Stimulated activated CD4-positive, alpha-beta T cell treated with anti-CD3 and anti-CD28 coated beads, Interleukin-2, amount 100 ng/mL, for 4 hours (primary cell): ENCODE measurements at places on chromosomes 16 and 17.
A peak's percentile ranks its signal among the peaks of the same experiment; 100 is the strongest.

- no peak for DNase-seq
Observed at GRCh38 chr16:4604401-4604800, 10.3 kb downstream of the UBALD1 start.

- DNase-seq: peak; percentile 10
Observed at GRCh38 chr17:76382351-76382802, 2.0 kb upstream of the SPHK1 start.

GRCh38 chr16:17193566-17194100, 277.1 kb downstream of the XYLT1 start:
- no peak for DNase-seq

- DNase-seq: no peak
Observed at GRCh38 chr16:82857693-82858365, 231.1 kb downstream of the CDH13 start.

DNA sequence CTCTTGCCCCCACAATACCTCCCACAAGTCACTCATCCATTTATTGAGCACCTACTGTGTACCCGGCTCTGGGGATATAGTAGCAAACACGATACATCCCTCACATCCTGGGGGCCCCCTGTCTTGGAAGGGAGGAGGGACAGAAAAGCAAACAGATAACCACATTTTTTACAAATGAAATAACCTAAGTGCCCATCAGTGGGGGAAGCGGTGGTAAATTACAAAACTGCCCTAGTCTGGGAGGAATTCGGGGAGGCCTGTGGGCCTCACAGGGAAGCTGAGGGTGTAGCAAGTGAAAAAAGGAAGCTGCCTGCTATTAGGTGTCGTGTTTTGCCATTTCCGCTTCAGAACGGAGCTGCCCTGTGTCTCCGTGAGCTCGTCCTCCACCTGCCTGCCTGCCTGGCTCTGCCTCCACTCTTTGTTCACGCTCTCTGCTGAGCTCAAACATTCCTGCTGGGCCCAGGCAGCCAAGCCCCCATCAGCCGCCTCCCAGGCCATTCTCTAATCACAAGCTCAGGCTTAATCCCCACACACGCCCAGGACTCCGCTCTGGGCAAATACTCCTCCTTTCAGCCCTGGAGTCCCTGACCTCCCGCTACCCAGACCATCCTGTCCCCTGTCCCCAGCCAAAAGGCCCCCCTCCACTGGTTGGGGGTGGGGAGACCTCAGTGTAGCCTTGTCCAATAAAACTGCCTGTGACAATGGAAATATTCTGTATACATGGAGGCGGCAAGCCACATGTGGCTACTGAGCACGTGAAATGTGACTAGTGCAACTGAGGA, 10.2 kb upstream of the SEC14L5 start:
- no peak for DNase-seq

DNA sequence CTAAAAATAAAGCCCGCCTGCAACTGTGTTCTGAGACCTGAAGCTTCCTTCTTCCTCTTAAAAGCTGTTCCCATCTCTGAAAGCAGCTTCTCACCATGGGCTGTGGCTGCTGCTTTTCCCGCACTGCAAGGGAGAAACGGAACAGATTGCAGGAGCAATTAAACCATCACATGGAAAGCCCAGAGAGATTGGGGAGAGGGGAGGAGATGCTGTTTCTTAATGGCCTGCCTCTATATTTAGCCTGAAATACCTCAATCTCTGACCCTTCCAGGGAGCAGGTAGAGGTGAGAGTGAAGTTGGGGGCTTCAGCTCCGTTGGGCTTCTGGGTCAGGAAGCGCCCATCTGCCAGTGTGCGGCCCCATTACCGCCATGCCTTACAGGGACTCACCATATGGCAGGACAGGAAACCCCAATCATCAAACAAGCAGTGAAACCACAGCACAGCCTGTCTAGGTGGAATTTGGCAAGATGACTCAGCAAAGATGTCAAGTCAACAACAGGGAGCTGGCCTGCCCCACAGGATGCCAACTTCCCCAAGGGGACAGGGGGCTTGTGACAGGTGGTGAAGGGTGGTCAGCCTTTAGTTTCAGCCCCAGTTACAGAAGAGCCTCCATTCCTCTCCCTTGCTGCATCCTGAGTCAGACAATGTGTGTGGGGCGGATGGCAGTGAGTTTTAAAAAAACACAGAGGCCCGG, 286.6 kb upstream of the CCL2 start:
- DNase-seq: no peak

GRCh38 chr17:72193391-72194106, 72.7 kb downstream of the SOX9 start:
- no peak for DNase-seq

GRCh38 chr17:57919918-57920317, 35.3 kb downstream of the CUEDC1 start:
- DNase-seq: no peak

DNA sequence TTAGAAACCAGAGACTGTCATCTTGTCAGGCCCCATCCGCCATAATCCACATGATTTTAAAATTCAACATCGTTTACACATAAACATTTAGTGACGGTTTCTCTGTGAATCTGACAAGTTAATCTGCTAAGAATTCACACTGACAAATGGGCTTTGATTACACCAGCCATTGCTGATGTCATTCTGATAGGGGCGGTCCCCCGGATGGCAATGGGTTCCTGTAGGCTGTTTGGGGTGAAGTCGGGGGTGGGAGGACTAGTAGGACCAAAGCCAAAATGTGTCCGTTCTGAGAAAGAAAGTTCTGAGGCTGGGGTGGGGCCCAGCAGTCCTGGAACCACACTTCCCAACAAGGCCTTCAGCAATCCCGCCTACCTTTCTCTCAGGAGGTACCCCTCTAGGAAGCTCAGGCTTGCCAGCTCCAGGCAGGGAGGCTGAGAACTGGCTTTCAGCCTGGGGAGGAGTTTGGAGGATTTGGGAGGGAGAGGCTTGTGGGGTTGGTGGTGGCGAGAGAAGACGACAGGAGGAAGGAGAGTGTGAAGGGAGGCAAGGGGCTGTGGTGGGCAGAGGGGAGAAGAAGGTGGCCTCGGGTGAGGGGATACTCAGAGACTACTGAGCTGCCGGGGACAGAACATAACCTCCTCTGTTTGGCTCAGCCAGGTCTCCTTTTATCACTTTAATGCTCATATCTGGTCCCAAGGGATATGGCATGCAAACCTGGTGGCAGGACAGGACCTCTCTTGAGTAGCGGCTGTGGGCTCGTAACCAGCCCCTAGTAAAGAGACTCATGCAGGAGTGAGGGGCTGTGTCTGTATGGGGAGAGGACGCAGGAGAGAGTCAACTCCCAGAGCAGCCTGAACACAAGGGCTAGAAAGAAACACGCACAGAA, 8.6 kb downstream of the HIC1 start:
- DNase-seq: no peak

GRCh38 chr17:40935624-40936023, 1.8 kb downstream of the KRT23 start:
- no peak for DNase-seq

GRCh38 chr16:1887711-1888354, 15.9 kb upstream of the MEIOB start:
- DNase-seq: no peak

DNA sequence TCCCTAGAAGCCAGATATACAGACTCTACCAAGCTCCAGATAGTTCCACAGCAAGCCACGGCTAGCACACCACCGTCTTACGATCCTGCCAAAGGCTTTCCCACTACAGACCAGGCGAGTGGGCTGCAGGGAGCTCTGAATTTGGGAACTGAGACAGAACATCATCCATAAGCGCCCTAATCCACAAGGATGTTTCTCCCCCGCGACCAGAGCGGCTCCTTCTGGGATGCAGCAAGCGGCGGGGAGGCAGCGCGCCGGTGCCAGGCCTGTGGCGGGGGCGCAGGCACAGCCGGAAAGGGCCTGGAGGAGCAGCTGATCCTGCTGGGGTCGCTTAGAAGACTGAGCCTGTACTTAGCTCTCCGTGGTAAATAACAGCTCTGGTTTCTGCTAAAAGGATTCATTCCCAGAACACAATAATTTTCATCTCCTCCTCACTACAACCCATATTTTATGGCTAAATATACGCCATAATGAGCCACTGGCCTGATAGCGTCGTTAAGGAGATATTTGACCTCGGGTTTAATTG, 16.2 kb upstream of the FOXF1 start:
- DNase-seq: no peak

DNA sequence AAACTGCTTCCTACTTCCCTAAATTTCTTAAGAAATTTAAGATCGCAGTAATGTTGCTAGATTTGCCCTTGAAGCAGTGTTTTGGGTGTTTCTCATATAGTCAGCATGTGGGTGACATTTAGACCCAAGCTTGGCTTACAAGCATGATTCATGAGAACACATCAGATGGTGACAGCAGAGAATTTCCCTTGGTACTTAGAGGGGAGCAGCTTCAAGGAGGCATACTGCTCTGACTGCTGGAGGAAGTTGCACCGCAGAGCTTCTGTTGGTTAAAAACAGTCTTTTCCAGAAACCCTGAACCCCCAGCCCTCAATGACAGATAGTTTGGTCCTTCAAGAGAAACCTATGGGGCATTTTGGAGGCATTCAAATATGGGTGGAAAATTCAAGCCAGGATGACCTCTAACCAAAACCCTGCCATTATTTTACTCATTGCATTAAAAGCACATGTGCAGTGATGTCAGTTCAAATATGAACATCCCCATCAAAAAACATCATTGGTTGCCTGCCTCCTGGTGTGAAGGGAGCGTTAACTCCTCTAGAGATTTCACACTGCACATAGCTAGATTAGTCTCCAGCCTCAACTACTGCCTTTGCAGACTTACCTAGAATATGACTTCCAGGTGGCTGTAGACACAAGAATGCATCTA, 201.5 kb upstream of the CACNG5 start:
- DNase-seq: peak; percentile 37

DNA sequence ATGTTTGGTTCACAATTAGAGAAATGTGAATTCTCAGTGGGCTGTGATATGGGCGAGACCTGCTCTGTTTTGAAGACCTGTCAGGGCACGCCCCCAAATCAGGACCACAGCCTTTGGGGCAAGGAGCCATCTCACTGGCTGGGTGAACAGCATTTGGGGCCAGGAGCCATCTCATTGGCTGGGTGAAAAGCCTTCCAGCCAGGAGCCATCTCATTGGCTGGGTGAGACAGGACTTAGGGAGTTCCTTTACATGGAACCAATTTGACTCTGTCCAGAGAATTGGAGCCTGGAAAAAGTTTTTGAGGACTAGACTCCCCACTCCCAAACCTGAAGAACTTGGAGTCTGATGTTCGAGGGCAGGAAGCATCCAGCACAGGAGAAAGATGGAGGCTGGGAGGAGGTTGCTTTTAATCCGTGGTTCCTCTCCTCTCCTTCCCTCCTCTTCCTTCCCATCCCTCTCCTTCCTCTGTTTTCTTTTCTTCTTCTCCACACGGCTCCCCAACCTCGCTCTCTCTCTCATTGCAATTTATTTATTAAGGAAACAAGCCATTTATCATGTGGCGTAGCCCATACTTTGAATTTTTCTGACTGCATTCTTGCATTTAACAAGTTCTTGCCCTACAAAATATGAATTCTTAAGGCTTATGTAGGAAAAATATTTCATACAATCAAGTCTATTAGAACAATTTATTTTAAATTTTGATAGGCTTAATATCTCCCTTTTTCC, 19.7 kb downstream of the FOXL1 start:
- DNase-seq: no peak

GRCh38 chr16:27973678-27974077, 89.8 kb downstream of the GSG1L start:
- DNase-seq: no peak
